Stimulated activated CD4-positive, alpha-beta T cell treated with anti-CD3 and anti-CD28 coated beads, Interleukin-1b, Interleukin-23, amount 100 ng/mL, for 1 hour (primary cell): ENCODE measurements at places on chromosomes 11 and 22.
A peak's percentile ranks its signal among the peaks of the same experiment; 100 is the strongest.

- no peak for DNase-seq
Measured at GRCh38 chr11:21321530-21321929, 652.1 kb downstream of the NELL1 start.

GRCh38 chr11:133823211-133823610 is 22.1 kb downstream of the SPATA19 start:
- no peak for DNase-seq

GRCh38 chr11:1628506-1629325 is 859 bp upstream of the KRTAP5-5 start:
- peak; percentile 32 for DNase-seq

- no peak for DNase-seq
Measured at GRCh38 chr11:16204261-16204660, 152.1 kb downstream of the SOX6 start.

DNA sequence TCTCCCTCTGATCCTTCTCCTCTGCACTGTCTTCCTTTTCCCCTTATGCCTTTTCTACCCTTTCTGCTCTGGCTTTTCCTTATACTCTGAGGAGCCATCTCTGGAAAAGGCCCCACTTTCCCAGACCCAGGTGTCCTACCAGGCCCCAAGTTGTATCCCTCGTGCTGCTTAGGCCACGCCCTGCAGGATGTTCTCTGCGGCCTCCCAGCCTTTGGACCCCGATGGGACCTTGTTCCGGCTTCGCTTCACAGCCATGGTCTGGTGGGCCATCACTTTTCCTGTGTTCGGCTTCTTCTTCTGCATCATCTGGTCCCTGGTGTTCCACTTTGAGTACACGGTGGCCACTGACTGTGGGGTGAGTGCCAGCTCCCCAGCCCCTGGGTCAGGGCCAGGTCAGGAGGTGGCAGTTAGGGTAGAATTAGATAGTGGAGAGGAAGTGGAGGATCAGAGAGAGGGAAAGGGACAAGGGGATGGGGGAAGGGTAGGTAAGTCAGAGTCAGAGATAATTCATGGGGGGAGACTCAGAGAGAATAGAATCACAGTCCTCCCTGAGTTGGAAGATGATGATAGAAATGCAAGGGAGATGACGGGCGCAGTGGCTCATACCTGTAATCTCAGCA is 8.9 kb downstream of the PGAP2 start:
- DNase-seq, result no peak

GRCh38 chr11:2521081-2521732 is 76.4 kb downstream of the KCNQ1 start:
- no peak for DNase-seq

DNA sequence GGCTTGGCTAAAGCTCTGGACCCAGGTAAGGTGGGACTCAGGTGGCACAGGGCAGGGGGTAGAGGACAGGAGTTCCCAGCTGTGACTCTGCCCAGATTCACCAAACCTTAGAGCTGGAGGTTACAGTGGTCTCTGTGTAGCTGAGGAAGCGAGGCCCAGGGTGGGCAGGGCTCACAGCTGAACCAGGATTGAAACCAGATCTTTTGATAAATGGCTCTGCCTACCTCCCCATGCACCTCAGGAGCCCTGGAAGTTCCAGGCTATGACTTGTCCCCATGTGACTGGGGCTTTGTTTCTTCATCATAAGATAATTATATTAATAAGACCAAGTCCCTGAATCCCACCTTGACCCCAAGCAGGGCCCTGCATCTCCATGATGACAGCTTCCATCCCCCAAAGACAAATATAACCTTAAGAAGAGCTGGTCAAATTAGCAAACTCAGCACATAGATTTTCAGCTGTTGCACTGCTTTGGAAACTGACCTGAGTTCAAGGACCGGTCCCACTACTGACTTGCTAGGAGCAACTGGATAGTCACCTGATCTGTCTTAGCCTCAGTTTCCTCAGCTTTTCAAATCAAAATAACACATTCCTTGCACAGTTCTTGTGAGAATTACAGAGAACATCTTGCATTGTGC is 21.3 kb upstream of the TSKU start:
- no peak for DNase-seq

GRCh38 chr22:30223303-30223702 is 23.3 kb downstream of the LIF start:
- DNase-seq, result no peak

- no peak for DNase-seq
Measured at GRCh38 chr11:62241095-62241494, 944 bp upstream of the SCGB1D2 start.

- DNase-seq, result no peak
Measured at GRCh38 chr11:69425895-69426544, 55.4 kb upstream of the LINC01488 start.

GRCh38 chr22:48866906-48867681 is 960.6 kb downstream of the BRD1 start:
- no peak for DNase-seq

- peak; percentile 47 for DNase-seq
Measured at GRCh38 chr22:19756288-19757128, 4.1 kb upstream of the TBX1 start.

DNA sequence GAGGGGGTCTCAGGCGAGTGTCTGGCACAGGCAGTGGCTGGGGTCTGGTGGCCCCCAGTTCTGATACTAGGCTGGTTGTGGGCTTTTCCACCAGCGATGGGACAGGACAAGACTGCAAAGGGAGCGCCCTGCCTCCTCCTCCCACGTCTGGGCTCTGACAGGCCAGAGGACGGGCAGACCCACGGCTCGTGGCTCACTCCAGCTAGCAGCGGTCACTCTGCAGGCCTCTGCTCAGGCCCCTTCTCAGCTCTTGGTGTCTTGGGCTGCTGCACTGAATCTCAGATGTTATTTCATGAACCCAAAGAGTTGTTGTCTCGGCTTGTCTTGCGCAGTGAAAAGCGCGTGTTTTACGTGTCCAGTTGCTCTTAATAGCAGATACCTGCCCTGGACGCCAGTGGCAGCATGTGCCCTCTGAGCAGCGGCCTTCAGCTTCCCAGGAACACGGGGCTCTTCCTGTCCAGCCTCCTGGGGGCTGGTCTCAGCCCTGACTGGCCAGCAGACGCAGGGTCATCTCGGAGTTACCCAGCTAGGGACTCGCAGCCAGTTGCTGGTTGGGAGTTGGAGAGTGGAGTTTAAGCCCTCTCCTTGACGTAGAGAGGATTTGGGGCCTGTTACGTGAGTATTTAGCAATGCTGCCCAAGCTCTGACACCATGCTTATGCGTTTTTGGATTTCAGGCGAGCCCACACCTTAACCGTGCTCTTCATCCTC is 9.6 kb downstream of the PTDSS2 start:
- no peak for DNase-seq

GRCh38 chr11:108237058-108237481 is 14.2 kb downstream of the ATM start:
- DNase-seq, result no peak

DNA sequence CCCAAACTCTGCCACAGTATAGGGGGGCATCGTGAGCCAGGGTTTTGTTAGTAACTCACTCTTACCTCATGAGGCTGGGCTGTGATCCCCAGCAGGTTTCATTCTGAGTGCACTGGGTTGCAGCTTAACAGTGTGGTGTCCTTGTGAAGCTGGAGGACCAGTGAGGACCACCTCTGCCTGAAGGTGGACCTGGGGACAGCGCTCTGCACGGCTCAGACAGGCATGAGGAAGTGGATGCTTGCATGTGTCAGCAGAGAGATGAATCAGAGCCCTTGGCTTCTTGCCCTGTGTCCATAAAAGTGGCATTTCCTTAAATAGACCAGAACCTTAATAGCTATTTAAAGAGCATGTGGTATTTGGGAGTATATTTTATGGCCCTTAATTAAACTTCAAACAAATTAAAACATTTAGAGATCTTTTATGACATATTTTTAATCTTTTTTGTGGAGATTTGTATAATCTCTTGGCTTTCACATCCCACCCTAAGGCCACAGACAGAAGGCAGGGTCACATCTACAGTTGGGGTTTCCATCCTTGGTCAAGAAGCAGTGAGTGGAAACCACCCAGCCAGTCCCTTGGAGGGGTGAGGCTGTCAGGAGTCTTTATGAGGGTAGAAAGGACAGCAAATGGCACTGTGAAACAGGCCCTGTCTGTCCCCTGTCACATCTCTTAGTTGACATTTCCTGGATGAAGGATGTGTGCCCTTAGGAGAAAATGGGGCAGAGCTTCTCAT is 24.8 kb upstream of the ADORA2A start:
- DNase-seq, result no peak

DNA sequence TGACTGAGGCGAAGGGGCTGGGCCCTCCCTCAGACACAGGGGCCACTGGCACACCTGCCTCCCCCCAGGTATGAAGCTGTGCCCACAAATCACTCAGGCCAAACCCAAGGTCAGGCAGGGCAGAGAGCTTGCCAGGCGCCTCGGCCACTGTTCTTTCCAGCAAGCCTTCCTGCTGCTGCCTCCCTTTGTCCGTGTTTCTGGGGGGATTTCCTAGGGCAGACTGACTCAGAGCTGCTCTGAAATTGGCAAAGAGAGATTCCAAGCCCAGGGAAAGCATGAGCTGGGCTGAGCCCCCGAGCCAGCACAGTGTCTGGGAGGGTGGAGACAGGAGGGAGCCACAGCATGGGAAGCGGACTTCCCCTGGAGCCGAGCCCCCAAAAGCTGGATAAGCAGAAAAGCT is 33.2 kb downstream of the PPP2R1B start:
- no peak for DNase-seq

DNA sequence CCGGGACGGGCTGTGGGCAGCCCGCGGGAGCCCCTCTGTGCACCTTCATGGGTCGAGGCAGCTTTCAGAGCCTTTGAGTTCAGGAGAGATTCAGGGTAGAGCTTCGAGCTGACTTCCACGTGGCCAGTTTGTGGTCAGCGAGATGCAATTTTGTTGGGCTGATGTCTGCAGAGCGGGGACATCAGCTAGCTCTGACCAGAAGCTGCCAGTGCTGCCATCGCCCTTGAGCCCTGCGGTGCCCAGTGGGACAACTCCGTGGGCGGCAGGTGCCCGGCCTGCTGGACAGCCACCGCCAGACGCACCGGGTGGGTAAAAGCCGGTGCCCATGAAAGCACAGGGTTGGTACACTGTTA is 719 bp downstream of the TALDO1 start:
- DNase-seq, result no peak

GRCh38 chr22:37179622-37180420 is 8.2 kb downstream of the C1QTNF6 start:
- no peak for DNase-seq

DNA sequence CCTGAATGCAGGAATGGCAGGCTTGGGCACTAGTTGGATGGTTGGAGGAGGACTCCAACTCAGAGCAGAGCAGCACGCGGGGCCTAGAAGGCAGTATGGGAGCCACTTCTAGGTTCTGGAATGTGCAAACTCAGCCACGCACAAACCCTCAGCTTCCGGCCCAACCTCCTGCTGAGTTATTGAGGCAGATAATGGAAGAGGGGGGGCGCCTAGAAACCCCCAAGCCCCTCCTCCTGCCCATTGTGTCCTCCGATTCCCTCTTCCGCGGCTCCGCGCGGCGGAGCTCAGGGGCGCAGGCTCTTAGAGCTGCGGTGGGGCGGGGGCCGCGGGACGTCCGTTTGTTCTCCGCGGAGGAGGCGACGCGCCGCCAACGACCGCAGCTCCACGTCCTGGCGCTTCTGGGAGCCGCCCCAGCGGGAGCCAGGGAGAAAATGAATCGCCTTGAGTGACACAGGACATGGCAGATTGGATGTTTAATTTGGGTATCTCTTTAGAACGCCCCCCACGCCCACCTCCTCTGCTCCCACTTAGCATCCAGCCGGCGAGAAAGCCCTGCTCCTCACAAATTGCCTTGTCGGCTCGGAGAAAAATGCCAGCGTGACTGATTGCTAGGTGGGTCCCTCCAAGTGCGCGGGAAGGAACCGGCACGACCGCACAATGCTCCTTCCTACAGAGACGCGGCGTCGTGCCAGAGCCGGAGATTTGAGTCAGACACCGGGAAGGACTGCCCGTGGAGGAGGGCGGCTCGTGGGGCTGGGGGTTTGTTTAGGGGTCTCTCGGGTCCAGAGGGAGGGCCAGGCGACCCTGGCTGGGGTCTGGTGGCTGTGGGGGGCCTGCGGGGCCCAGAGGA is 144.6 kb downstream of the NECTIN1 start:
- DNase-seq, result no peak

- DNase-seq, result no peak
Measured at GRCh38 chr11:5467527-5467926, 18.4 kb downstream of the OR51I2 start.
